ENCODE measurements at places on chromosomes 12 and 14. TPM values are rescaled to one million over a fixed set of nuclear protein-coding genes. Genes with fewer than 3 reads are reported as not detected.
A peak's percentile ranks its signal among the peaks of the same experiment; 100 is the strongest.

GRCh38 chr12:96890331-96890730 lies 16.7 kb upstream of the NEDD1 start:
- H3K36me3 ChIP-seq: no peaks in the 10 kb centered on the region
- no peak for DNase-seq
- no peaks in the 10 kb centered on the region for H3K27me3 ChIP-seq
- H3K27ac ChIP-seq: no peak overlapping the region

DNA sequence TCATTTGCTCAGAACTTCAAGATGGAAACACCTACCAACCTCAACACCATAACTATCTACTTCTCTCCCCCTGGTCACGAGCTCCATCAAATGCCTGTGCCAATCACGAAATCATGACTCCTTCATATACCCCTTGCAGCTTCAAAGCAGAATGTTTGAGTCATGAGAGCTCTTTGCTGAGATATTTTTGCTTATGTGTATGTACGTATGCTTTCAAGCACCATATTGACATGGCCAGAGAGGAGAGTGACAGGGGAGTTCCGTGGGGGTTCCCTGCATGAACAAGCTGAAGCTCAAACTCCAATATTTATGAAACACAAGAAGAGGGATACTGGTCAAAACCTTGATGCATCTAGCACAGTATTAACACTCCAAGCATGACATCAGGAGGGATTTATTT lies 374.4 kb downstream of the DPF3 start:
- H3K27ac ChIP-seq: no peak overlapping the region
- H3K36me3 ChIP-seq: no peaks in the 10 kb centered on the region
- H3K4me1 ChIP-seq: peaks cover 6% of the 10 kb centered on the region
- H3K4me3 ChIP-seq: no peak overlapping the region
- DNase-seq: no peak

DNA sequence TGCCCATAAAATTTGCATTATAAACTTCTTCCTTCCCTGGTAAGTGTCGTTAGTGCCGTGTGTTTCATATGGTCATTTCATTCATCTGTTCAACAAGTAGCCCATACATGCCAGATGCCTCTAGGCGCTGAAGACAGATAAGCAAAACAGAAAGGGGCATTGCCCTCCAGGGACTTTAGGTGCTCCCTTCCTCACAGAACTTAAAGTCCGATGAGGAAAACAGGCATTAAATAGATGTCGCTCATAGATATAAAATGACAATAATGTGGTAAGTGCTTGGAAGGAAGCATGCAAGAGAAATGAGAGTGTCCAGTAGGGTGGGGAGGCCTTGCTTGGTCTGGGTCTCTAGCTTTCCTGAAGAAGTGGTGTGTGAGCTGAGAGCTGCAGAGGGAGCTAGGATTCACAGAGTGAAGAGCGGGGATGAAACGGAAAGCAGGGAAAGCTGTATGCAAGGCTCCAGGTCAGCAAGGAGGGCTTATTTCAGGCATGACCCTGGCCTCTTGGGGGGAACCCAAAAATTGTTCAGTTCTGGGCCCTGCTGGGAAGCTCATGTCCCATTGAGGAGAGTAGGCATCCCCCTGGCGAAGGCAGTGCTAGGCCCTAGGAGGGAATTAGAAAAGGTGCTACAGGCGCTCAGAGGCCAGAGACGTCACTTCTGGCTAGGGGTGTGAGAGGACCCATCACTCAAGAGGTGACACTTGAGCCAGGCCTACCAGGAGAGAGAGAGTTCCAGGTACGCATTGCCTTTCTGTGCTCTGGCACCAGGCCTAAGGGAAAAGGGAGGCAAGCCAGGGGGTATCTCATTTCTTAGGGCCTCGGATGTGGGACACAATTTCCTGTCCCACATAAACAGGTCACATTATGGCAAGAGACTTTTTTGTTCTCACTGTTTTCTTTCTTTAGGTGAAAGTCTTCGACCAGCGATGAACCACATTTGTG lies 11.9 kb downstream of the UBE3B start:
- peaks cover 87% of the 10 kb centered on the region for H3K36me3 ChIP-seq
- DNase-seq: no peak
- no peak overlapping the region for H3K4me3 ChIP-seq
- H3K4me1 ChIP-seq: no peaks in the 10 kb centered on the region
- no peaks in the 10 kb centered on the region for H3K27me3 ChIP-seq

DNA sequence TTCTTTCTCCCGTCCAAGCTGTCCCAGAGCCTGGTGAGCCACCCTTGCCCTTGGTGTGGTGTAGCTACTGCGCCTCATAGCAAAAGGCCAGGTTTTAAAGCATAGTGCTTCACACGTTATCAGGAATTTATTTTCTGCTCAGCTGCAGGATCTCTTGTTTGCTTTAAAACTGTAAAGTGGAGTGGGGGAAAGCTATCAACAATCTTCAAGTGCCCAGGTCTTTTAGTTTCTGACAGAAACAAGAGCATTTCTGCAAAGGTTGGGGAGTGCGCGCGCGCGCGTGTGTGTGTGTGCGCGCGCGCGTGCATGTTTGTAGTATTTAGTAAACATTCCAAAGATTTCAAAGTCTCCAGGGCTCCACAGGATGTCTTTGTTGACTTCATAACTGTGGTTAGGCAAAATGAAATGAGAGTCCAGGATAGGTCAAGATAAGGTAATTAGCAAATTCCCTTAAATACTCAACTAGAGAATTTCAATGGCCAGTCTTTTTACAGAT lies 45.5 kb downstream of the EML1 start:
- peaks cover 23% of the 10 kb centered on the region for H3K4me1 ChIP-seq
- no peaks in the 10 kb centered on the region for H3K36me3 ChIP-seq
- peak overlapping the region; percentile 13 for H3K4me3 ChIP-seq
- peak overlapping the region; percentile 17 for H3K27ac ChIP-seq
- no peak for DNase-seq
- H3K27me3 ChIP-seq: no peaks in the 10 kb centered on the region

DNA sequence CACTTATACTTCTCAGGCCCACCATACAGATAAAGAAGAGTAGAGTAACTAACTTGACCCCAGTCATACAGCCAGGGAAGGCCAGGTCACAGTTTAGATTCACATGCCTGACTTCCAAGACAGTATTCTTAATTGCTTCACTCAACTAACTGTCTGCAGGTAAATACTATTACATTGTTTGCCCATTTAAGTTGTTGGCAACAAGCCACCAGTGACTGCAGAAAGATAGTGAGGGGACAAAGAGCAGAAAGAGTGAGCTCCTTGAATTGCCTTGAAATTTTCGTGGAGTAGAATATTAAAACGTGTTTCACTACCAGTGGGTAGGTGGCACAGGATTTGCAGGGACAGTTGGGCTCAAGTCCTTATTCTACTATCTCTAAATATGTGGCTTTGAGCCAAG lies 146.3 kb upstream of the RMST start:
- no peak overlapping the region for H3K4me3 ChIP-seq
- H3K36me3 ChIP-seq: no peaks in the 10 kb centered on the region
- DNase-seq: no peak
- no peaks in the 10 kb centered on the region for H3K27me3 ChIP-seq
- H3K27ac ChIP-seq: no peak overlapping the region

GRCh38 chr12:1791104-1791841 lies 29.1 kb upstream of the LRTM2 start:
- peak; percentile 74 for DNase-seq
- no peak overlapping the region for H3K4me3 ChIP-seq
- H3K27me3 ChIP-seq: no peaks in the 10 kb centered on the region
- peaks cover 18% of the 10 kb centered on the region for H3K36me3 ChIP-seq

DNA sequence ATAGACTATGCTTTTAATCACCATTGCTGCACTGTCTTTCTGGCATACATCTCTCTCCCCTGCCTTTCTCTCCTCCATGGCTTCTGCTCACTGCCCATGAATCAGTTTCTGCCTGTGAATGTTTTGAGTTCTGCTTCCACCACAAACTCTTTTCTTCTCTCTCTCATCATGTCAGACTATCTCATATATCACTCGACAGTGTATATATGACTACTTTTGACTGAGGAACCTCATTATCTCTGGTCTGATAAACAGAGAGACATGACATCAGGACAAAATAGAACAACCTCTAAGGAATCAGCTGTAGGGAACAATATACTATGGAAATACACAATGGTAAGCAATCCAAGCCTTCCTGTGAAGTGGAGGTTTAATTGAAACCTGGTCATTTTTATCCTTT lies 177.9 kb downstream of the FOXA1 start:
- no peak overlapping the region for H3K4me3 ChIP-seq
- no peaks in the 10 kb centered on the region for H3K4me1 ChIP-seq
- H3K27me3 ChIP-seq: no peaks in the 10 kb centered on the region
- H3K27ac ChIP-seq: no peak overlapping the region
- no peaks in the 10 kb centered on the region for H3K36me3 ChIP-seq

Gene GLS2
- total RNA-seq: 2.5 TPM

Gene SCN8A
- 1.1 TPM for total RNA-seq

Gene GTF2A1
- total RNA-seq: 23.3 TPM

Gene DDN
- total RNA-seq: 0.13 TPM

Gene ATP5F1B
- total RNA-seq: 404 TPM

Gene KRT1
- not detected for total RNA-seq

All from upper lobe of left lung (tissue), 6 donors.